ENCODE measurements at places on chromosomes 13 and 19. TPM values are rescaled to one million over a fixed set of nuclear protein-coding genes. Genes with fewer than 3 reads are reported as not detected.

Gene OR7C1
- not detected for total RNA-seq

Gene ZNF681
- total RNA-seq: 4.7 TPM

Gene KRTDAP
- total RNA-seq: not detected

Gene SMIM7
- total RNA-seq: 81.1 TPM

Measured in activated T-cell treated with anti-CD3 and anti-CD28 coated beads, Interleukin-2, amount 50 U/mL, for 72 hours (primary cell).